ENCODE measurements at places on chromosomes 1 and 21.

DNA sequence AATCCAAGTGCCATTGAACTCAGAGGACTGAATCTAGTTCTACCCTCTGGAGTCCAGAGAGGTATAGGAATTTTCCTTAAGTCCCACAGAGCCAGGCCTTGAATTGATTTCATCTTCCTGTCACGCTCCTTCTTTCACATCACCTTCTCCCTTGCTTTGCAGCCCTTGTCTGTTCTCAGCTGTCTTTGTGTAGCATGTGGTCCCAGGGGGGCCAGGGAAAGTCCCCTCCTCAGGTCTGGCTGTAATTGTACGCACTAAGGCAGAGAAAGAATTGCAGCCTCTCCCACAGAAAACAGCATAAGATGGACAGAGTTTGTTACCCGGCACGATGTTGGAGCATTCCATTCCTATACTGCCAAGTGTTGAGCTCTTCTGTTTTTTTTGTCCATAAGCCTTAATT lies 153.6 kb downstream of the FAM78B start:
- DNase-seq, result no peak

DNA sequence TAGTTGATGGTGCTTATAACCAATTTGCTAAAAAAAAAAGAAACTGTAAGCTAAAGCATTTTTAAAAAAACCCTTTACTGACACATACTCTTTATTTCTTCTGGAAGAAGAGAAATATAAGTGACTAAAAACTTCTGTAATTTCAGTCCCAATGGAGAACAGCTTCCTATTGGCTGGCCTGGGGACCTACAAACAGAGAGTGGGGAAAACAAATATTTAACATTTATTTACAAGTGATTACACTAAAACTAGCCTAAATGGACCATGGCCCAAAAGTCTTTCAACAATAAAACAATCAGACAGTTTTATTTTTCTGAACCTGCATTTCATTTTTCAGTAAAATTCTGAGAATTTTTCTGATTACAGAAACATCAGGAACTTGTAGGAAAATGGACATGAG lies 15.2 kb downstream of the TARBP1 start:
- DNase-seq, result no peak

GRCh38 chr1:234108921-234109320 lies 204.4 kb downstream of the SLC35F3 start:
- no peak for DNase-seq

GRCh38 chr1:171290621-171291020 lies 23.4 kb upstream of the FMO4 start:
- no peak for DNase-seq

DNA sequence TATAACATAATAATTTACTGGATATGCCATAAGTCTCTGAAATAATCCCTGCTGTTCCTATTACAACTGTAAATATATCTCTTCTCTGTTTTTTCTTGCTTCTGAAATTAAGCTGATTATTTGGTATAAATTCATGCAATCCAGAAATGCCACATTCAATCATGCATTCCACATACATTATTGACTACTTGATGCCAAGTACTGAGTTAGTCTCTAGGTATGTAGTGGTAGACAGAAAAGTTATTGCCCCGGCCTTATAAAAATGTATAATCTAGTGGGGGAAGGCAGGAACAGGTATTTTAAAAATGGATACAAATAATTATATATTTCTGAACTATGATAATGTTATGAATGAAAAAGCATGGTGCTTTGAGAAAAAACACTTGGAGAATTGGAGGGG lies 338.6 kb upstream of the SNX7 start:
- no peak for DNase-seq

Measured in stimulated activated CD4-positive, alpha-beta T cell treated with anti-CD3 and anti-CD28 coated beads, TNF-alpha, amount 100 ng/mL, for 24 hours (primary cell).